MM.1S (cell line): ENCODE measurements at places on chromosomes 5 and 9.
A peak's percentile ranks its signal among the peaks of the same experiment; 100 is the strongest.

DNA sequence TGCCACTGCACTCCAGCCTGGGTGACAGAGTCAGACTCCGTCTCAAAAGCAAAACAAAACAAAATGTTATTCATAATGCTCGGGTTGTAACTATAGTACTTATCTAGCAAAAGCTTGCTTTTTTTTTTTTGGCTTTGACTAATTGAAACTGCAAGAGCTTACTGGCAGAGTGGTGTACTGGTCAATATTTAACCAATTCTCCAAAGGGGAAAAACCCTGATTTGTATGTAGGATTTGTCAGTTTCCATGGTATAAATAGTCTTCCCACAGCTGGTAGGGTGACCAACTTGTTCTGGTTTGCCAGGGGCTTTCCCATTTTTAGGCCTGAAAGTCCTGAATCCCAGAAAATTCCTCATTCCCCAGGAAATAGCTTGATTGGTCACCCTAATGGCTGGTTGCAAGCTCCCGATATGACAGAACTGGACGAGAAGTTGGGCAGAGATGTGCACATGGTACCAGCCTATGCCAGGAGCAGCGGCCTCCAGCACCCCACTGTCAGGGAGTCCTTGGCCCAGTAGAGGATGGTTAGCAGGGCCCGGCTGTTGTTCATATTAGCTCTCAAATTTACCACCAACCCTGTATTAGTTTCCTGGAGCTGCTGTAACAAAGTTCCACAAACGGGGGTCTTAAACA, 58.0 kb downstream of the FXN start:
- no peak overlapping the region for H3K4me3 ChIP-seq
- no peaks in the 10 kb centered on the region for H3K36me3 ChIP-seq
- H3K27ac ChIP-seq = no peak overlapping the region
- DNase-seq = no peak
- no peaks in the 10 kb centered on the region for H3K27me3 ChIP-seq

GRCh38 chr5:10306806-10307205, 896 bp downstream of the CMBL start:
- H3K4me3 ChIP-seq = peak overlapping the region; percentile 97
- H3K27me3 ChIP-seq = no peaks in the 10 kb centered on the region
- no peaks in the 10 kb centered on the region for H3K36me3 ChIP-seq
- no peak overlapping the region for H3K27ac ChIP-seq
- no peak for DNase-seq

DNA sequence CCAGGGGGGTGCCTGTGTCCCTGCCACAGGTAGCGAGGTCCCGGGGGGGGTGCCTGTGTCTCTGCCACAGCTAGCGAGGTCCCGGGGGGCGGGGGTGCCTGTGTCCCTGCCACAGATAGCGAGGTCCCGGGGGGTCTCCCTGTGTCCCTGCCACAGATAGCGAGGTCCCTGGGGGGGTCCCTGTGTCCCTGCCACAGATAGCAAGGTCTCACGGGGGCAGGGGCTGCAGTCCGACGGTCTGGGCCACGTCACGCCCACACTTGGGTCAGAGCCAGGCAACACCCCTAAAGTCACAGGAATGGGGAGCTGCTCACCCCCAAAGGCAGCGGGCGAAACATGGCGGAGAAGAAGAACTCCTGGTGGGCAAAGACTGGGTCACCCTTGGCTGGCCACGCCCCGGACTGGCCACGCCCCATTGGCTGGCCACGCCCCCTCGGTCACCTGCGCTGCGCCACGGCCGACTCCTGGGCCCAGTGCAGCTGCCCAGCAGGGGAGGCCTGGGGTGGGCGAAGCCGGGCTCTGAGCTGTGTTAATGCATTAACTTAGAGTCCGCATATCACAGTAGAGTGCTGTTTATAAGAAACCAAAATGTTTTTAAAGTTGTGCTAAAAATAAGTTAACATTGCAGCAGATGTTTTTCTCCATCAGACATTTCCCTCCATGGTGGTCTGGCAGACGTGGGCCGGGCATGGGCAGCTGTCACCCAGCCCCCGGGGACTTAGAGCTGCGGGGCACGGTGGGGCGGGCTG, 7.0 kb downstream of the NOXA1 start:
- no peaks in the 10 kb centered on the region for H3K4me1 ChIP-seq
- H3K4me3 ChIP-seq = peak overlapping the region; percentile 28; the same call in 1 of the 2 replicates
- H3K36me3 ChIP-seq = no peaks in the 10 kb centered on the region
- peak; percentile 47 for DNase-seq
- H3K27ac ChIP-seq = no peak overlapping the region
- H3K27me3 ChIP-seq = peaks cover 92% of the 10 kb centered on the region

- no peak overlapping the region for H3K27ac ChIP-seq
- no peaks in the 10 kb centered on the region for H3K27me3 ChIP-seq
- H3K4me3 ChIP-seq = no peak overlapping the region
- no peak for DNase-seq
Measured at GRCh38 chr9:89661956-89662717, 57.3 kb downstream of the GADD45G start.

GRCh38 chr9:133837627-133838597, 99.8 kb upstream of the SARDH start:
- no peak overlapping the region for H3K27ac ChIP-seq
- DNase-seq = no peak
- no peaks in the 10 kb centered on the region for H3K36me3 ChIP-seq
- H3K27me3 ChIP-seq = peaks cover 42% of the 10 kb centered on the region
- H3K4me3 ChIP-seq = no peak overlapping the region

DNA sequence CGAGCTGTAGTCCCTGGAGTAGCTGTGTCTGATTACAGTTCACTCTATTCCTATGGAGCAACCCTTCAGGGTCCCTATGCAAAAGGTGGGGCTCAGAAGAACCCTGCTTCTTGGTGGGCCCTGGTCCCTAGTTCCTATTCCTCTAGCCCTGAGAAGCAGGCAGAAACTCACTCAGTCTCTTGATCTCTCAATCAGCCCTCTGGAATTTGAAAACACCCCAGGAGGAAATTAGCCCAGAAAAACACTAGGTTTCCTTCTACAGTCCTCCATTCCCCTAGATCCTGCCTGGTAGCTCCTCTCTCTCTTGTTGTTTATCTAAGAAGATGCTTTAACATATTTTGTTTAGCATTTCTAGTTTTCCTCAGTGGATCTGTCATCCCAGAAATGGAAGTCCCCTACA, 7.6 kb downstream of the RGS3 start:
- H3K27ac ChIP-seq = no peak overlapping the region
- H3K4me1 ChIP-seq = 0 out of 2 replicates have a peak, but pooled peaks cover 3% of the 10 kb centered on the region
- DNase-seq = no peak
- H3K36me3 ChIP-seq = no peaks in the 10 kb centered on the region
- H3K4me3 ChIP-seq = no peak overlapping the region
- no peaks in the 10 kb centered on the region for H3K27me3 ChIP-seq

- no peak for DNase-seq
- no peak overlapping the region for H3K4me3 ChIP-seq
- no peaks in the 10 kb centered on the region for H3K27me3 ChIP-seq
- H3K27ac ChIP-seq = no peak overlapping the region
- no peaks in the 10 kb centered on the region for H3K4me1 ChIP-seq
Measured at GRCh38 chr9:120153258-120153657, 426.7 kb downstream of the CDK5RAP2 start.

DNA sequence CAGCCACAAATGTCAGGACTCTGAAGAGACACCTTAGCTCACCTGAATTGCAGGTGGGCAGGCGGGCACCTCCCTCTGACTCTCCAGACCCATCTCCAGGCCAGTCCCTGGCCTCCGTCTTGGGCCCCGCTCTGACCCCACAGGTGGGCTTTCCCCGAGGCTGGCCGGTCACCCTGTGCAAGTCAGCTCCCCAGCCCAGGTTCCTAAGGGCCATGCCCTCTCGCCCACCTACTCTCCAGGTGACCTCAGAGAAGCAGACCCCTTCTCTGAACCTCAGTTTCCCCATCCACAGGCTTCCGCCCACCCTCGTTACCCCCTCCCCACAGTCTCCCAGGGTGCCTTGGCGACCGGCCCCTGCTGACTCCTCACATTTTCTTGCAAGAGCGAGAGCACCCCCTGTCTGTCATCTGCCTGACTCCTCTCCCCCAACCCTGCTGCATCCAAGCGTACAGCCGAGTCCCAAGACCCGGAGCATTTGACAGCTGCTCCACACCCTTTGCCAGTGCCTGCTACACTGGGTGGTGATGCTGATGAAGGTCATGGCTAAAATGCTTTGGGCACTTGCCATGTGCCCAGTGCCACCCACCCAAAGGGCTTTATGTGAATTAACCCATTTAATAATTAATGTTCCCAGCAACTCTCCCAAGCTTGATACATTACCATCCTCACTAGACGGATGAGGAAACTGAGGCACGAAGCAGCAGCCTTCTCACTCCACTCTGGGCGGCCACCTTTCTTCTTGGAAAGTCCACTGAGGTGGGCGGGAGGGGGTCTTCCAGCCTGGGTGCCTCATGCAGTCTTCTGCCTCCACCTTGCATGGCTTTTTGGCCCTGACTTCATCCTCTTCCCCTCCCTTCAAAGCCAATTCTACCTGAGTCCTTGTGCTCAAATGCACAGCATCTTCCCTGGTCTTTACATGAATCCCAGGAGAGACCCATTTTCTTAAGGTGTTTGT, 51.1 kb upstream of the ORM1 start:
- no peak overlapping the region for H3K4me3 ChIP-seq
- no peaks in the 10 kb centered on the region for H3K36me3 ChIP-seq
- peak; percentile 14 for DNase-seq
- no peak overlapping the region for H3K27ac ChIP-seq
- H3K4me1 ChIP-seq = no peaks in the 10 kb centered on the region

GRCh38 chr5:141050622-141051520, at the start of gene PCDHB1:
PCDHB1 (plus strand) TSS chr5:141051374; CDS start chr5:141051471, 97 bp downstream.
- H3K36me3 ChIP-seq = no peaks in the 10 kb centered on the region
- no peak for DNase-seq
- H3K27me3 ChIP-seq = no peaks in the 10 kb centered on the region
- H3K4me1 ChIP-seq = no peaks in the 10 kb centered on the region
- no peak within 1 kb of the TSS for H3K4me3 ChIP-seq

DNA sequence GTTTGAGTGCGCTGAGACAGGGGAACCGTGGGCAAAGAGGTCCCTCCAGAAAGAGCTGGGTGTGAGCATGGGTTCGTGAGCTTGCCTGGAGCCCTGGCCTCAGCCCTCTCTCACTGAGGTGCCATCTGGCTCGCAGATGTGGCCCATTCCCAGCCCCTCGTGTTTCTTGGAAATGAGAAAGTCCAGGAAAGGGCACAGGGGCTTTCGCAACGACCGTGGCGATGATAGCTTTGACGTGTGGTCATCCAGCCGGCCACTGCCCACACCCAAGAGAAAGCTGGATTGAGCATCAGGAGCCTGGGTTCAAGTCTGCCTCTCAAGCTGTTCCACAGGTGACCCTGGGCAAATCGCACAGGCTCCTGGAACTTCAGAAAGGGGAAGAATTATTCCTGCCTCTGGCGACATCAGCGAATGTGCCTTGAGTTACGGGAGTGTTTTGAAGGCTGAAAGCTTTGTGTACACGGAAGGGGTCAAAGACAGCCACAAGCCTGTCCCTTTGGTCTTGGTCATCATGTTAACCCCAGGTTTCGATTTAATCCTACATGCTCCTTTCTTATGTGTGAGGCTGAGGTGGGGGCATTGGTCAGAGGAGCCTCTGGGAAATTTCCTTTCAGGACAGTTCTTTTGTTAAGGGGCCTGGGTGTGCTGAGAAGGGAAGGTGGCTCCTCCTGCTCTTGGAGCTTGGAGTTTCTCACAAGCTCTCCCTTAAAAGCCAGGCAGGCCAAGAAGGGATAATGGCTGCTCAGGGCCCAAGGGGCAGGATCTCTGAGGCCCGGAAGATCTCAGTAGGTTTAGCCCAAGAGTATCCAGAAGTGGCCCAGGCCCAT, 41.7 kb upstream of the IL17B start:
- H3K27me3 ChIP-seq = no peaks in the 10 kb centered on the region
- H3K4me1 ChIP-seq = no peaks in the 10 kb centered on the region
- no peak for DNase-seq
- H3K4me3 ChIP-seq = no peak overlapping the region

DNA sequence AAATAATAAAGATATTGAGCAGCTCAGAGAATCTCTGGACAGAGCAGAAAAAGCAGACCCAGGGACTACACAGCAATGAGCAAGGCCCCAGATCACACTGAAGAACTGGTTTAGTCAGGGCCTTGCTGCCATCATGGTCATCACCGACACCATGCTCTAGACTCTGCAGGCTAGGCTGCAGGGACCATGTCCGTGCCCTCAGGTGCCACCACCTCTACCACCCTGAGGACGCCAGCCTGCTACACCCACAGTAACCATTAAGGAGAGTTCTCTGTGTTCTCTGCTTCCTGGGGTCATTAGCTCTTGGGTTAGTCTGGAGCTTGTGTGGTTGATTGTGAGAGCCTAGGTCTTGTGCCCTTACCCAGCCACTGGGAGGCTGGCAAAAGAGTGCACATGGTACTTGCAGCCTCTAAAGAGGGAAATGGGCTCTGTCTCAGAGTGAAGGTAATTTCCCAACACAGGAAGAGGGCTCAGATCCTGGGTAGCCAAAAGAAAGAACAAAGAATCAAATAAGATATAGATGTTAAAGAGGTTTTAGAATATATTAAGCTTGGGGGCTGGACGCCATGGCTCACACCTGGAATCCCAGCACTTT, 31.9 kb upstream of the JADE2 start:
- H3K27ac ChIP-seq = no peak overlapping the region
- no peaks in the 10 kb centered on the region for H3K36me3 ChIP-seq
- H3K4me3 ChIP-seq = no peak overlapping the region
- no peaks in the 10 kb centered on the region for H3K27me3 ChIP-seq

DNA sequence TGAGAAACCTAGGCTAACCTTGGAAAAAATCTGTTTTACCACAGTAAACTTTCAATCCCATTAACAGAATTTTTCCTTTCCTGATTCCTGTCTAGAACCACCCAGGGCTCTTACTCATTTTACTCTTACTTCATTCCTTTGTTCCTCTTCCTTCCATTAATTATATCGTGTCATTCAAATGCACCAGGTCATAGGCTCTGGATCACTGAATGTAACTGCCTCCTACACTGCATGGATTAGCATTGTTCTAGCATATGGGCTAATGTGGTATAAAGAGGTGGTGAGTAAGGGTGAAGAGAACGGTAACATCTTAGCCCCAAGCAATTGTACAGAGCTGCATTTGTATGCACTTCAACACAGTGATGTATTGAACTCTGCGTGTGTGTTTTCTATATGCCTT, 49.5 kb upstream of the SPINK5 start:
- no peaks in the 10 kb centered on the region for H3K36me3 ChIP-seq
- DNase-seq = no peak
- H3K27ac ChIP-seq = no peak overlapping the region
- H3K4me1 ChIP-seq = peaks cover 8% of the 10 kb centered on the region
- no peak overlapping the region for H3K4me3 ChIP-seq

DNA sequence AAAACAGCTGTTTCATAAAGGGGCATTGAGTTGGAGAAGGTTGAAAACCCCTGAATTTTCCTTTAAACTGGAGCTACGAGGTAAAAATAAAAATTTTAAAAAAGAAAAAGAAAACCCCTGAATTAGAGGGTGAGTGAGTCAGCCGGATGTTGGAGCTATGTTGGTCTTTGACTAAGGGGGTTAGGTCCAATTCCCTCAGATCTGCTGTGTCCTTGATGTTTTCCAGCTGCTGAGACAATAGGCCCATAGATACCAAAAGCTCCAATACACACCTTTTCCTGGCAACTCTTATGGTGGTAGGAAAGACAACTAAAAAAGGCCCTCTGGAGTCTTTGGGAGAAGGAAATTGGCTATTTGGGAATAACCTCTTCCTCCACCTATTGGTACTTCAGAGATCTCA, 79.4 kb upstream of the SAP30L start:
- no peaks in the 10 kb centered on the region for H3K36me3 ChIP-seq
- H3K4me1 ChIP-seq = no peaks in the 10 kb centered on the region
- H3K27me3 ChIP-seq = no peaks in the 10 kb centered on the region
- H3K27ac ChIP-seq = no peak overlapping the region
